Naive thymus-derived CD4-positive, alpha-beta T cell (primary cell): ENCODE measurements at places on chromosomes 12 and 14.

GRCh38 chr14:51566831-51567582 lies 84.7 kb upstream of the FRMD6 start:
- DNase-seq, result no peak

DNA sequence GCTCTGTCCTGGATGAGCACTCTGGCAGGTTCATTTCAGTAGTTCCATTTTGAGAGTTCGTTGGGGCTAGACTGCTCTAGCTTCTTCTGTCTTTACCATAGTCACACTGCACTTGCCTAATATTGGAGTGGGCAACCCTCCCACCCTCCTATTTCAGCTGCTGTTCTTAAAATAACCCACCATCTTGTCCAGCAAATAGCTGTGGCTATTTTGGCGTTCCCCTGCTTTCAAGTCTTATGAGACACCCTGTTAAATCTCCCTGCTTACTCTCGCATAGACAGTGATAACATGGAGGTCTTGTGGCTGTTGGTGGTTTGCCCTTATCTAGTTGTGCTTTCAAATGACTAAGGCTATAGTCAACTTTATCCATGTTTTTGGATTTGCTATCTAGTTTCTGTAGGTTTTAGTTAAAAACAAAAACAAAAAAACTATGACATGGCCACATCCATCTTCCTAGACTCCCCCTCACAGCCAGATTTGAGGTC lies 65.5 kb downstream of the LRP6 start:
- DNase-seq, result no peak

GRCh38 chr12:65501093-65501621 lies 222.7 kb downstream of the MSRB3 start:
- no peak for DNase-seq

- no peak for DNase-seq
These were observed 111.8 kb upstream of the DNM1L start for GRCh38 chr12:32567296-32567674.

DNA sequence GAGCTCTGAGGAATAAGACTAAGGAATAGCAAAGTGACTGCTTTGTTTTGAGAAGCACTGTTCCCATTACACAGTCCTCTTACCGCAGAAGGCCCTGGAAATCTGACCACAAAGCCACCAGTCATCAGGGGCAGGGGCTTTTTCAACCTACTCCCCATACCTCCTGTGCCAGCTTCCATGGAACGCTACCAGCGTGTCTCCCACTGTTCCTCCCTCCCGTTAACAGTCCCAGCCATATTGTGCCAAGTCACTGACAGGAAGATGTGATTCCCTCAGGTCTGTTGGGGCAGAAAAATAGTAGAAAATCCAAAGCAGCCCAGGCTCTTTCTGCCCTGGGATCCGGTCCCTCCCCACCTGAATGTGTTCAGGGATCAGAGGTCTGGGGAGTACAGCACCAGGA lies 46.6 kb upstream of the VPS33A start:
- no peak for DNase-seq

- DNase-seq, result no peak
These were observed 33.6 kb upstream of the PLEKHA5 start for GRCh38 chr12:19095756-19096480.

DNA sequence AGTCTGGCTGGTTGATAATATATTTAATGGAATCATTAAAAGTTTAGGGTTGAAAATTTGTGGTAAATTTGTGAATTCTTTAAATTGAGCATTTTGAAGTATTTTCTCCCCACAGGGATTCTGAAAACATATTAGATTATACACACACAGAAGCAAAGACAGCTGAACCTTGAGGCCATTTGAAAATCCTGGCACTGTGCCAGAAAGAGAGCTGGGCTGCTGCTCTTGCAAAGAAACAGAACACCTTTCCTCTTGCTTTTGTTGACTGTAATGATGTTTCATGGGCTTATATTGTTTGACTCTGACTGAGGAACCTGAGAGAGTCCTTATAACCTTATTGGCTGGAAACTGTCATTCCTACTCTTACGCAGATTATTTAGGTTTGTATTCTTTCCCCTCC lies 4.8 kb downstream of the RNF34 start:
- no peak for DNase-seq

GRCh38 chr14:92496191-92496857 lies 17.3 kb upstream of the RIN3 start:
- DNase-seq, result no peak

DNA sequence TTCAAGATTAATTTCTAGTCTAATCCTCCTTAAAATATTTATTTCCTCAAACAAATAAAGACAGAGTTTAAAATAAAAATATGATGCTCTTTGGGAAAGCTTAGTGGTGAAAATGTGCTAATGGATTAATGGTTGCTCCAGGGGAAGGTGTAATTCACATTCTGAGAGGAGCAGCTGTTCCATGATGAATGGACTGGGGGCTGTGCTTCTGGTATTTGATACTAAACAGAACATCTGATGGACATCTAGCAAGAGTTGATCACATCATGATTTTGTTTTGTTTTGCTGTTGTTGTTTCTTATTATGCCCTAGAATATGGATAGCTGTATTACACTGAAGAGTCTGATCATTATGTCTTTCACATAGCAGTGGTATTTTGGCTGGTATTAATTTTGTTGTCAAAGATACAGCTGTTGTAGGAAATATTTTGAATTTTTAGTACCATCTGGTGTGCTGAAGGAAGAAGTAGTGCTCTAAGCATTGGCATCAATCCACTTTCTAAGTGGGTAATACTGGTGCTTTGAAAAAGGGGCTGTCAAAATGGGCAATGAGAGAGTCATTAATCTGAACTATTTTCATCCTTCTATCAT lies 296.4 kb downstream of the ADAMTS20 start:
- no peak for DNase-seq

- DNase-seq, result no peak
These were observed 79.6 kb downstream of the EXOC5 start for GRCh38 chr14:57189070-57189469.

DNA sequence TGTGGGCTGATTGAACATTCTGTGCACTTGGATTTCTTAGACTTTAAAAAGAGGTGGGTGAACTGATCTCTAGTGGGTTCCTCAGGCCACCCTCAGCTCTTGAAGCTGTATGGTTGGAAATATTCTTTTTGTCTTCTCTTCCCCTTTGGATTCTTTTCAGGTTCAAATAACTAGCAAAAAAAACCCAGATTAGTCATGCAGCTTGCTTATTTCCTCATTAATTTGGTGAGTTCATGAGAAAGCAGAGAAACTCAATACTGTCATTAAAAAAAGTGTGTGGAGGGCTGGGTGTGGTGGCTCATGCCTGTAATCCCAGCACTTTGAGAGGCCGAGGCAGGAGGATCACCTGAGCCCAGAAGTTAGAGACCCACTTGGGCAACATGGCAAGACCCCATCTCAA lies 183.4 kb downstream of the ESR2 start:
- DNase-seq, result no peak

DNA sequence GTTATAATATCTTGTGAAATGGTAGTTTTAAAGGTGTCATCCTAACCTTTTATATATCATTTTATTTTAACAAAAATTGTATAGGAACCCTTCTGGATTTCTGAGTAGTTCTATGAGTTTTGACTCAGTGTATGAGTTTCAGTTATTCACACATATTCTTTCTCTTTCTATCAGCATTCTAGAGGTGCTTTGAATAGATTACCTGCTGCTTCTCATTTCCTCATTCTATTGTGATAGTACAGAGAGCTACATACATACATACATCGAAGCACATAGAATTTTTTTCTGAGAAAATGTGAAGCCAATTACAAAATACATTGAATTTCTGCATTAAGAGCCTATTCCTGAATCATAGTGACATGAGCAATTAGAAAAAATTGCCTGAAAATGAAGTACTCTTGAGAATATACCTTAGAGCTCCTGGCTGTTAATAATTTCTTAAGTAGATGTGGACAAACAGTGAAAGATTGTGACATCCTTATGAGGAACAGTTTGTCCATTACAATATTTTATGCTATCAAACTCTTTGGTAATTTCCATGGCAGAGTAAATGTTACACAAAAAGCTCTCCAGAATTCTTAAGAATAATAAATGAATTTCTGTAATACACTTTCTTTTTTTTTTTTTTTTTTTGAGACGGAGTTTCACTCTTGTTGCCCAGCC lies 556.6 kb downstream of the TRHDE start:
- DNase-seq, result no peak

DNA sequence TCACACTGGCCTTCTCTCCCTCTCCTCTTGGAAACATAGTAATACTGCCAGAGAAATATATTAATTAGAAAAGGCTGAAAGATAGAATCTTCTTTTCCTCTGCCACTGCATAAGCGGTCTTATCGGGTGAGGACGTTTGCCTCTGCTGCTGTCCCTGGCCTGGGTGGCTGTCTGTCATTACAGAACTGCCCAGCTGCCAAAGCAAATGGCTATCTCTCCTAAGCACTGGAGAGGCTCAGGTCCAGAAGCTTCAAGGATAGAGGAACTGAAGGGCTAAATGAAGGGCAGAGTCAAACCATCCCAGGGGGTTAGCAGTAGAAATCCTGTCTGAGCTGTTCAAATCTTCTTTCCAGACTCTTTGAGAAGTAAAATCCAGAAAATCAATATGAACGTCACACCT lies 198.6 kb upstream of the CAND1 start:
- no peak for DNase-seq

DNA sequence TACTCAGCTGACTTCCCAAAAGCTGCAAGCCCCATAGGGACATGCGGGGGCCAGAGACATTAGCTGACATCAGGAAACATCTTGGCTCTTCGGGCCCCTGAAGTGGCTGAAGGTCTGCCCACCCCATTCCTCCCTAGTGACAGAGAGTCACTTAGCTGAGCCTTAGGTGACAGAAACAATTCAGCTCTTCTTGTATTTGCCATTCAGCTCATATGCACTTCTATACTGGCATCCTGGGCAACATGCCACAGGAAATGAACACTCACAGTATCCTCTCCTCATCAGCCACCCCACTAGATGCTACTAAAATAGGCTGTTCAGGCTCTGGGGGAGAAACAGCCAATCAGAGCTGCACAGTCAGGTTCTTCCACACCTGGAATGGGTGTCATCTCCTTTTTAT lies 3.4 kb downstream of the DCTN2 start:
- no peak for DNase-seq

GRCh38 chr12:94263905-94264561 lies 115.7 kb downstream of the PLXNC1 start:
- DNase-seq, result no peak

DNA sequence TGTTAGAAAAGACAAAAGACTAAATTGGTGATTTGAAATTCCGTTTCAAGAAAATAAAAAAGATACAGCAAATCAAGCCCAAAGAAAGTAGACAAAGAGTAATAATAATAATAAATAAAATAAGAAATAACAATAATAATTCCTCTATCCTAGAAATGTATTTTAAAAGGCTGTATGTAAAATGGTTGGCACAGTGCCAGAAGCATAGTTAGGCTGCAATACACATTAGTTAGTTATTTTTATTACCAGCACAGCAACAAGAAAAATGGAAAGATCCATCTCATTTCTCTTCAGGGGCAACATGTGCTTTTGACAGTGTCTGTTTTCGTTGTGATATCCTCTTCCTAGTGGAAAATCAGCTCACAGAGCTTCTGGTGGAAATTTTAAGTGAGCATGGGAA lies 174.1 kb upstream of the TMTC1 start:
- no peak for DNase-seq

DNA sequence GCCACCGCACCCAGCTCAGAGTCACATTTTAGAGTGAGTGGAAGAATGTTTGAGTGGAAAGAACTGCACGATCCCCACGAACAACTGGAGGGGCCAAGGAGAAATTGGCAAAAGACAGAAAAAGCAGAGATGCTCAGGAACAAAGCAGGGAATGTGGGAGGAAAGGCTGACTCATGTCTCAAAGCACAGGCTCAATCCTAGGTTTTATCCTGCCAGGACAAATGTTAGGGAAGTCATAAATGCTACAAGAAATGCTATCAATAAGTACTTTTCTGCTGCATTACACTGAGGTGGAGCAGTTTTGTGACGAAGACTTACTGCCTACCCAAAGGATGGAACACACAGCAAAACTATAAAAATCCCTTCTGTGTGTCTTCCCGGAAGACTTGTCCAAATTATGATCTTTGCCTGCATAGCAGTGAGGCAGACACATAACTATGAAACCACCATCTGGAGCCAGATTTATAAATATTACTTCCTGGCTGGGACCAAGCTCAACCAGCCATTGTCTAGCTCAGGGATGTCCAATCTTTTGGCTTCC lies 26.7 kb downstream of the NIN start:
- no peak for DNase-seq

DNA sequence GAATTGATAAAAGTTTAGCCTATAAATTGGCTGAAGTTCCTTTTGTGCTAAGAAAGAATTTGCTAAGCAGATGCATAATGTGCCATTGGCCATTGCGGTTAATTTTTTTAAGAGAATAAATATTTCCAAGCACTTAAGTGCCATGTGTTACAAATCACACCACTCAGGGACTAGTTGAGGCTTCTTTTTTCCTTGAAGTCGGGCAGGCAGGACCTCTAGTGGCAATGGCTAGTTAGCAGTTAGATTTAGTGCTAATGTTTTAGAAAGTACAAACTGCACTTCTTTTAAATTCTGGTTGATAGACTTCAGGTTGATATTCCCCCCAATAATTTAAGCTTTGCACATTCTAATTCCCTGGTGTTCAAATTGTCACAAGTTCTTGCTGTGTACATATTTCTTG lies 294.3 kb downstream of the APAF1 start:
- DNase-seq, result no peak

DNA sequence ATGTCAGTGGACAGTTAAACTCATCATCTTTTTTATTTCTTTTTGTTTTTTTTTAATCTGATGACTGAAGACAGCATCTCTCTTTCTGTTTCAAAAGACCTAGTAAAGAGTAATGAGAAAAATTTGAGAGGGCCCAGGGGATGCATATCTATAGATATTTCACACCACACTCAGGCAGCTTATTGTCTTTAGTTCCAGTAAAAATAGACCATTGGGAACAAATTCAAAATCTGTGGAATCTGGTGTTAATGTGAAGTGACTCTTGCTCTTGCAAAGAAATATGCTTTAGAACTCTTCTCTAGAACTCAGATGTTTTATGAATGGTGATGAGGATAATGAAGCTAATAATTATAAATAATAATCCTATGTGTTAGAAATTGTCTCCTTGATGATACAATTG lies 214.5 kb upstream of the ATP2B1 start:
- no peak for DNase-seq

DNA sequence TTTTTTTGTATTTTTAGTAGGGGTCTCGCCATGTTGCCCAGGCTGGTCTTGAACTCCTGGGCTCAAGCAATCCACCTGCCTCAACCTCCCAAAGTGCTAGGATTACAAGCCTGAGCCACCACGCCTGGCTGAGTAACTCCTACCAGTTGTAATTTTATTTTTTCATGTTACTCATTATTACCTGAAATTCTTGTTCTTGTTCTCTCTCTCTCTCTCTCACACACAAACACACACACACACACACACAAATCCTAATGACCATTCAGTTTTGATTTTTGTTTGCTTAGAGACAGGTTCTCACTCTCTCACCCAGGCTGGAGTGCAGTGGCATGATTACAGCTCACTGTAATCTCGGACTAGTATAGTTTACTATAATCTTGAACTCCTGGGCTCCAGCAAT lies 30.2 kb downstream of the DNAL1 start:
- no peak for DNase-seq
